AG04450 (cell line): ENCODE measurements at places on chromosomes 6 and 20.

DNA sequence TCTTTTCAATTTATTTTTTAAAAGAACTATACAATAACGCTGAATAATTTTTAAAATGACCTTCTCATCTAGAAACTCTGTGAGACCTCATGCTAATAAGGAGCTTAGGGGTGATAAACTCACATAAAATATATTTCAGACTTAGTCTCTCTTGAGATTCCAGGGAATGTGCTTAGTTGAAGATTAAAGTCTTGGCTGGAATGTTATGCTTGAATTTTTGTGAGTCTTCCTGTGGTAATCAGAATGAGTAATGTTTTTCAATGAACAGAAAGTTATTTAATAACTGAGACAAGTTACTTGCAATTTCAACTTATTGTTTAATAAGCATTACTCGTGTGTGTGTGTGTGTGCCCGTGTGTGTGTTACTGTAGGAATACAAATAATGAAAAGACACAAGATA, 379.9 kb upstream of the EPHA7 start:
- DNase-seq = no peak

GRCh38 chr6:143021543-143021942, 39.1 kb upstream of the AIG1 start:
- DNase-seq = no peak

GRCh38 chr20:59117526-59117925, 46.1 kb upstream of the ZNF831 start:
- no peak for DNase-seq

- no peak for DNase-seq
Measured at GRCh38 chr6:81547149-81547548, 205.3 kb downstream of the TENT5A start.

GRCh38 chr20:58088625-58089024, 139.8 kb downstream of the ANKRD60 start:
- DNase-seq = no peak

DNA sequence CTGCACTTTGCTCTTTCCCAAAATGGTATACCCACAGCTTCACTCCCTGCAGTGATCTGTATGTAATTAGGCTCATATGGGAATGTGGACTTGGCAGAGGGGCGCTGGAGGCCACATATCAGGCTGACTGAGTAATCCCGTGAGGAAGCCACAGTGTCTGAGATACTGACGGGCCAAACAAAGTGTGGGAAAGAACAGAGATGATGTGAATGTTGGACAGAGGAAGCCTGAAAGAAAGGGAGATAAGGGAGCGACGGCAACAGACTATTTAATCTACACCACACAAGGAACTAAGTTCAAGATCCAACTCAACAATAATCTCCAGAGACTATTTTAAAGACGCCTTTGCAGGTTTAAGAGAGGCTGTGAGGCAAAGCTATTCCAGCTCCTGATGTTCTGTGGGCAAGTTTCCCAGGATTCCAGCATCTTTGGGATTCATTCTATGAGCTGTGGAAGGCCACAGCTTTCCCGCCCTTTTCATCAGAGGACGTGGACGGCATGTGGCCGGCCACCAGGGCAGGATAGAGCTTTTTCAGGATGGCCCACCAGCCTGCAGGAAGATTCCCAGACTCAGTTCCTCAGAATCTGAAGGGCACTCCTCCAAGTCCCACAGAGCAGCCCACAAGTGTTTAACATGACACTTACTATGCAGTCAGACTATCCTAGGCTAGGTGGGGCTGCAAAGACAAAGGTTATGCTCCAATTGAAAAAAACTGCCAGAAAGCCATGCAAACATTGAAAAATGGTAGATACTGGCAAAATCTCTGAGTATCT, 237.5 kb downstream of the ATXN1 start:
- DNase-seq = peak; percentile 74

DNA sequence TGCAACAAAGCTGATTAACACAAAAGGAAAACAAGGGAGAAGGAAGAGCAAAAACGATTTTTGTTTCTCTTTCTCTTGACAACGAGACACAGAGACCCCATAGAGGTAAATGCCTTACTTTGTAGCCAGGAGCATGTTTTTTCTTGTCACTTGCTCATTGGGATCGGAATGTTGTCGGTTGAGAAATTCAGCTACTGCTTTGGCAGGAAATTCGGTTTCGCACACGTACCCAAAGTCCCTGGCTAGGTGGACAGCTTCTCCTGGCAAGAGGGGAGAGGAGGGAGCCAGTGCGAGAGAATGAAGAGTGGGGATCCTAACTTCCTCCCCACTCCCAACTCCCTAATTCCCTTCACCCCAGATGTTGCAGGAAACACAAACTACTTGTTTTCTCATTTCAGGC, 14.5 kb downstream of the TFAP2A start:
- no peak for DNase-seq

DNA sequence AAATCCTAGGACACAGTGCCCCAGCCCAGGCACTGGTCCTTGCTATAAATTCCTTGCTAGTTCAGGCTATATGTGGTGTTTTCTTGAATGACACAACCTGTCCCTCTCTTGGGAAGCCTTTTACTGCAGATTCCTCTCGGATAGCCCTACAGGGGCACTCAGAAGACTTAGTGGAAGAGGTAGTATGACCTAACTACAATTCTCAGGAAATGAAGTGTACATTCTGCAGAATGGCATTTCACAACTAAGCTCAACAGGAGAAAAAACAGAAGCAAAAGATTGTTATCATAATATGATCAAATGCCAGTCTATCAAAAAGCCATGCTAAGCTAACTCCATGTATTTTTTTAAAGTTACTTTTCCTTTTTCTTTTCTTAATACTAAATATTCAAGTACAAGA, 66.3 kb upstream of the FBXL4 start:
- DNase-seq = no peak

DNA sequence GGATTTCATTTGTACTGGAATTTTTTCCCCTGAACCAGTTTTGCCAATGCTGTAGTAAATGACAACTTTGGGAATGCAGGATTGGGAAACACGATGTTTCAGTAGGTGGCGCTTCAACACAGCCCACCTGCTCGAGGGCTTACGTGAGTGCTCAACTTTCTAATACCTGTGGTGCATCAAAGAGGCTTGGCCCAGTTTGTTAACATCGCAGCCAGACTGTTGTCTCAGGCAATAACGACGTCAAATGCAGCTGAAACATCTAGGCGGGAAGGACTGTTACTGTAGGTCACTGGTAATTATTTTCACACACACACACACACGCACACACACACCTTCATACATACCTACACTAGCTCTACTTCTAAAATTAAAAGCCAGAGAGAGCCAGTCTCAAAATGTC, 815.5 kb upstream of the SLC35B3 start:
- DNase-seq = peak; percentile 8

GRCh38 chr20:40685349-40685748, 3.7 kb downstream of the MAFB start:
- no peak for DNase-seq

DNA sequence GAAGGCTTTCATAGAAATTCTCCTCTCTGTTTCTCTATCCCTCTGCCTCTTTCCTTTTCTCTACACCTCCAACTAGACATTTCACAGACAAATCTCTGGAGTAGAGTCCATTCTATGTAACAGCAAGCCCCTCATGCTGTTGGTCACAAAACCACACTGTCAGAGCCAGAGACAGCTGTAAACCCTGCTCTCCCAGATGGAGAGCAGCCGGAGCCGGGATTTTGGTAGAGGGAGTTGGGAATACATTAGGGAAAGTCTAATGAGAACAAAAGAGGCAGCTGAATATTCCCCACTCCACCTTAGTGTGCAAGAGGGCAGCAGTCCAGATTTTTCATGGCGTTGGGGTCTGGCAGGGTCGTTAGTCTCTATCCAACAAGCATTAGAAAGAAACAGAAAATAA, 68.3 kb upstream of the EDN1 start:
- DNase-seq = no peak

DNA sequence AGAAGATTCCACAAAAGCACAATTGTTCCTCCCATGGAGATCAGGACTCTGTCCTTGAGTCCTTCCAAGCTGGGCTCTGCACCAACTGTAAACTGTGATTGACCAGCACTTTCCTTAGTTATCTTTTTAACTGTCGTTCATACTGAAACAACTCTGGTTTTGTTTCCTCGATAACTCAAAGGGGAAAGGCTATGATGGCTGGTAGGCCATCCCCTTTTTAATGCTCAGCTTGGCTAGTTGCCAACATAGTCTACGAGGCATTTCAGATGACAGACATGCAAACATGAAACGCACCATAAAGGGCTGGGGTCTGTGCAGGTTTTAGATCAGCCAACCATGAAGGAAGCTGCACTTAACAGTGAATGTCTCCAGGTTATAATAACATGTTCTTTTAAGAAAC, 497.1 kb upstream of the ARID1B start:
- no peak for DNase-seq

- DNase-seq = peak; percentile 37
Measured at GRCh38 chr6:130500693-130501092, 134.9 kb downstream of the TMEM200A start.

DNA sequence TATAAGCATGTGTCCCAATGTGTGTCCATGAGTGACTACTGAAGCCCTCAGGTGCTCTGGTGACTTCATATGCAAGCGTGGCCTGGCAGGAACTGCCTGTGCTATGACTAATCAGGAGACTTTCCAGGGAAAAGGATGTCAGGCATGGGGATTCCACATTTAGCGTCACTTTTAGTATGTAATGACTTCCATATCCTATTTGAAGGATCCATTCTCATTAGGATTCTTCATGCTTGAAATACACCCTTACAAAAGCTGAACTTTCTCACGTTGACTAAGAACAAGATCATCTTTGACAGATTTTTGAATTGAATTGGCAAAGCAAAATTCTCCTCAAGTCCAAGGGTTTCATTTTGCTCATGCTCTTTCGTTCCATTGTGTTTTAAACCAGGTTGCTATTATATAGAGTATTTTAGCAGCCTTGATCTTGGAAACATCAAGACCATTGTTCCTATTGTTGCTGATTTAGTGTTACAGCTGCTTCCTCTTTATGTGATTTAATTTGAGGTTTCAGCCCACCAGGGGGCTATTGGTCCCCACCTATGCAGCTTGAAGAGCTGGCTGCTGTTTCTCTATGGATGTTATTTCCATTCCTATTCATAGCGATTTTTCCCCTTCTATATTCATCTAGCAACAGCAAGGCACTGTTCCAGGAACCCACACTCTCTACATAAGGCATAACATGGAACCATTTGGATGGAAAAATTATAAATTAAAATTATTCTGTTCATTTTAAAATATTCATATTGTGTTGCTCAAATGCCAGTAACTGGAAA, 418.6 kb downstream of the CDKAL1 start:
- peak; percentile 7 for DNase-seq

- no peak for DNase-seq
Measured at GRCh38 chr20:836190-836589, 2.7 kb downstream of the FAM110A start.

DNA sequence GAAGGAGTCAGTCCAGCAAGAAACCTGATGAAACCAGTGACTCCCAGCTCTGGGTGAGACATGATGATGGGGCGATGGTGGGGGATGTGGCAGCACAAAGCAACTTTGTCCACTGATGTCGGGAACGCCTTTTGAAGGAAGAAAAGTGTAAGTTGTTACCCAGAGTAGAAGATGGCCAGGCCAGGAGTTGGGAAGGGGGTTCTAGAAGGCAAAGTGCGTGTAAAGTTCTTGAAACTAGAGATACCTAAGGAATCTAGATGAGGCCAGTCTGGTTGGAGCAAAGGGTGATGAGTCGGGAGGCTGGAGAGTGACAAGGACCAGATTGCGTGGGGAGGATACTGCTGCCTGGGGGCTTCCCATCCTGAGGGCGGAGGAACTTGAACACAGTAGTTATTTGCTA, 117.0 kb downstream of the PHACTR3 start:
- no peak for DNase-seq

DNA sequence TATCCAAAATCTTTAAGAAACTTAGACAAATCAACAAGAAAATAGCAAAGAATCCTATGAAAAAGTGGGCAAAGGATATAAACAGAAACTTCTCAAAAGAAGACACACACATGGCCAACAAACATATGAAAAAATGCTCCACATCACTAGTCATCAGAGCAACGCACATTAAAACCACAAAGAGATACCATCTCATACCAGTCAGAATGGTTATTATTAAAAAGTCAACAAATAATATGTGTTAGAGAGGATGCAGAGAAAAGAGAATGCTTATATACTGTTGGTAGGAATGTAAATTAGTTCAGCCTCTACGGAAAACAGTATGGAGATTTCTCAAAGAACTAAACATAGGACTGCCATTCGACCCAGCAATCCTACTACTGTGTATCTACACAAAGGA, 212.0 kb upstream of the DTNBP1 start:
- DNase-seq = no peak

GRCh38 chr6:104182811-104183210, 676.9 kb downstream of the HACE1 start:
- no peak for DNase-seq

- DNase-seq = no peak
Measured at GRCh38 chr6:123925350-123925749, 121.7 kb downstream of the NKAIN2 start.

DNA sequence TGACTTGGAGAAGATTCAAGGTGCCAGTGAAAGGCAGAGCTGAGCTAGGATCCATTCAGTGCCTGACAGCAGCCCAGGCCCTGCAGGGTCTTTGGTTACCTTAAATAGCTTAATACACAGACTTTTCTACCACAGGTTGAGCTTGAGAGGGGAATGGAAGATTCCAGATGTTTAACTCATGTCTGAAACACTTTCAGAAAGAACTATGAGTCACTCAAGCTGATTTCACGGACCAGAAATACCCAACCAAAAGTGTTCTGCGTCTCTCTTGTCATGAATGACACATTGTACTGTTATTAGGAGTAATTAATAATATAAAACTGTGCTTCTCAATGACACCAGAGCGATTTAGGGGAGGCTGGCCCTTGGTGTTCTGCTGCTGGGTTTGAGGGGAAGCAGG, 6.4 kb upstream of the PMEPA1 start:
- DNase-seq = no peak

DNA sequence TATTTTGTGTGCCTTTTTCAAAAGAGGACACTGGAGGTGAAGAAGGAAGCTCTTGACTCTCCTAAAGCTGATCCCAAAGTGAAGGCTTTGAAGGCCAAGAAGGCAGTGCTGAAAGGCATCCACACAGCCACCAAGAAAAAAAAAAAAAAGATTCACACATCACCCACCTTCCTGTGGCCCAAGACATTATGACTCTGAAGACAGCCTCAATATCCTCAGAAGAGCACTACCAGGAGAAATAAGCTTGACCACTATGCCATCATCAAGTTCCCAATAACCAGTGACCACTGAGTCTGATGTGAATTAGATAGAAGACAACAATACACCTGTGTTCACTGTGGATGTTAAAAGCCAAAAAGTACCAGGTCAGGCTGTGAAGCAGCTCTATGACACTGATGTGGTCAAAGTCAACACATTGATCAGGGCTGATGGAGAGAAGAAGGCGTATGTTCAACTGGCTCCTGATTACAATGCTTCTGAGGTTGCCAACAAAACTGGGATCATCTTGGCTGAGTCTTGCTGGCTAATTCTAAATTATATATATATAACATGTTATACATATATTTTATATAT, 59.4 kb downstream of the PLCG1 start:
- no peak for DNase-seq
